IPS-NIHi11 (cell line): ENCODE measurements at places on chromosomes 2 and 18.

GRCh38 chr2:147663153-147663961 is 181.5 kb upstream of the ACVR2A start:
- DNase-seq: no peak

GRCh38 chr2:121810959-121811853 is 55.8 kb downstream of the TSN start:
- DNase-seq: peak; percentile 78

DNA sequence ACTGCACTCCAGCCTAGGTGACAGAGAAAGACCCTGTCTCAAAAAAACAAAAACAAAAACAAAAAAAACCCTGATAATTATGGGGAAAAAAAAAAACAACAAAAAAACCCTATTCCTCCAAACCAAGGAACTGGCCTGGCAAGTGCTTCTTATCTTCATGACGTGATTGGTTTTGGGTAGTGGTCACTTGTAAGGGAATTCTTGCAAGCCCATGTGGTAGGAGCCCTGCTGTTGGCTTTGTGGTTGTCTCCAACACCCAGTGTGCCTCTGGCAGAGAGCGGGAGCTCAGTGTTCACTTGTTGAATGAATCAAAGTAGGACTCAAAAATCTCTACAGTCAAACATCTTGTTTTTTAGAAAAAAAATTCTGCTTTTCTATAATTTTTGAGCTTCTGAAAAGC is 6.0 kb downstream of the GALM start:
- no peak for DNase-seq

DNA sequence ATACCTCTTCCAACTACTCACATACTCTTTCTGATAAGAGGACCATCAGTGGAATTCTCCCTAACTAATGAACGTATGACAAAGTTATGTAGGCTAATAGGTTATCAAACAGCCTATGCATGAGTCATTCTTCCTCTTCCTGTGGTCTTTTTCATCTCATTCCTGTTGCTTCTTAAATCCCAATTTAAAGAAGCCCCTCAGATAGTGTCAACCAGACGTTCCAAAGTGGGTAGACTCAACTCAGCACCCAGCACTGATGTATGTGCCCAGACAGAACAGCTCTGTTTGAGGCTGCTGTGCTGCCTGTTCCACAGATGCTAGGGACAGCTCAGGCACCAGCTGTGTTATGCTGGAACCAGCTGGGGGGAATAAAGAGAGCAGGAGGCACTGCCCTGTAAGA is 52.6 kb downstream of the CXCR4 start:
- no peak for DNase-seq

- DNase-seq: peak; percentile 76
Measured at GRCh38 chr2:198296665-198297308, 492.4 kb downstream of the PLCL1 start.

- DNase-seq: no peak
Measured at GRCh38 chr2:155368934-155369333, 670.4 kb downstream of the KCNJ3 start.

DNA sequence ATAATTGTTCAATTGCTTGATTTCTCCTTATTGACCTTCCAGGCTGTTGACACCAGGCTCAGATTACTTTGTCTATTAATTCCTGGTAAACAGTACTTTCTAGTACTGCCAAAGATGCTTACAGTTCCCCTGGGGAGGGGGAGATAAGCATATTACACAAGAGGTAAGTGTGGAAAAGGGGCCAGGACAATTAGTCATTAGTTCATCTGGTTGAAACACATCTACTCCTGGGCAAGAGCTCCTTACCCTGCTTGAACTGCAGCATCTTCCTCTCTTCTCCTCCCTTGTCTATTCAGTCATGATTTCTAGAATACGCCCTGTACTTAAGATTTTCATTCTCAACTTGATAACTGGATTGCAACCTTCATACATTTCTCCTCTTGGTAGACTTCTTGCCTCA is 10.4 kb upstream of the SPATS2L start:
- no peak for DNase-seq
